NCI-H345 (cell line): ENCODE measurements at places on chromosomes 5 and 9.

DNA sequence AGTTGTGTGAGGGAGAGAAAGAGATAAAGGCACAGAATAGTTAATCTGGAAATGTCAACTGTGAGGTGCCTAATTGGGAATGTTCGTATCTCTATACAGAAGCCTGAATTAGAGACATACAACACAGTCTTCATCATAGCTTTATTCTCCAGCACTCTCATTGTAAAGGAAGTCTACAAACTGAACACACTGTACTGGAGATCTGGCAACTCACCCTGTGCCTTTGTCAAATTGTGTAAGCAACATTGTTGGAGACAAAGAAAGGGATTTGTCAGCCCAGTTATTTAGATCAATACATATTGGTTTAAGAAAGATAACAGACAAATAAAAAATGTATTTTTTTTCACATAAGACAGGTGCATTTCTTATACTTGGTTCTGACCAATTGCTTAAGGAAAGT lies 832.9 kb upstream of the DMAC1 start:
- no peak for DNase-seq

GRCh38 chr9:136331030-136331429 lies 3.7 kb downstream of the GPSM1 start:
- DNase-seq, result no peak

- DNase-seq, result peak; percentile 76
These were observed 309.5 kb downstream of the PDE4D start for GRCh38 chr5:59583810-59584562.

- no peak for DNase-seq
These were observed 103.5 kb upstream of the FCN2 start for GRCh38 chr9:134777153-134777552.

GRCh38 chr5:157350939-157351801 lies 85.2 kb downstream of the CYFIP2 start:
- no peak for DNase-seq

DNA sequence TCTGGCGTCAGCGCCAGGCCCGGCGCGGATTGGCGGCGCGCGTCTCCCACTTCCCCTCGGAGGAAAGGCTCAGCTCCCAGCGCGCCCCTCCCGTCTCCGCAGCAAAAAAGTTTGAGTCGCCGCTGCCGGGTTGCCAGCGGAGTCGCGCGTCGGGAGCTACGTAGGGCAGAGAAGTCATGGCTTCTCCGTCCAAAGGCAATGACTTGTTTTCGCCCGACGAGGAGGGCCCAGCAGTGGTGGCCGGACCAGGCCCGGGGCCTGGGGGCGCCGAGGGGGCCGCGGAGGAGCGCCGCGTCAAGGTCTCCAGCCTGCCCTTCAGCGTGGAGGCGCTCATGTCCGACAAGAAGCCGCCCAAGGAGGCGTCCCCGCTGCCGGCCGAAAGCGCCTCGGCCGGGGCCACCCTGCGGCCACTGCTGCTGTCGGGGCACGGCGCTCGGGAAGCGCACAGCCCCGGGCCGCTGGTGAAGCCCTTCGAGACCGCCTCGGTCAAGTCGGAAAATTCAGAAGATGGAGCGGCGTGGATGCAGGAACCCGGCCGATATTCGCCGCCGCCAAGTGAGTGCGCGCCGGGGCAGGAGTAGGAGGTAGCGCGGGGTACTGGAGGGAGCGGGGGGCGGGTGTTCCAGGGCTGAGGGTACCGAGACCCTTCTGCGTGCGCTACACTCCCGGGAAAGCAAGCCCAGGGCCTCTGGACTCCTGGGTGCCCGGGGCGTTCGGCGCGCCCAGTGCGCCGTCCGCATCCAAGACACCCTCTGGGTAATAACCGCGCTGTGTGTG lies at the start of gene MSX2:
TSS of gene MSX2 (plus strand) at position 99 of the 777 bp plus-strand sequence. CDS start at position 177, 78 bp downstream.
- no peak for DNase-seq

- no peak for DNase-seq
These were observed 15.5 kb upstream of the LOX start for GRCh38 chr5:122093415-122094180.
